Left ventricle myocardium inferior (tissue), 1 donor: ENCODE measurements at places on chromosomes 3 and 15. TPM values are rescaled to one million over a fixed set of nuclear protein-coding genes. Genes with fewer than 3 reads are reported as not detected.

Gene CHL1
- total RNA-seq, result 8.8 TPM

Gene MCTP2
- total RNA-seq, result 1.0 TPM

Gene RYR3
- 0.08 TPM for total RNA-seq

Gene CCDC13
- 0.41 TPM for total RNA-seq

Gene GOLGA6A
- total RNA-seq, result not detected

Gene GPR156
- total RNA-seq, result not detected
